Spleen (tissue), 13 donors: ENCODE measurements at places on chromosomes 16 and 17. TPM values are rescaled to one million over a fixed set of nuclear protein-coding genes. Genes with fewer than 3 reads are reported as not detected.

RRAD gene
- polyA plus RNA-seq, result 5.2 TPM

CLDN6 gene
- not detected for polyA plus RNA-seq

IRX3 gene
- 0.03 TPM for polyA plus RNA-seq

TRPV2 gene
- 37.0 TPM for polyA plus RNA-seq

AATK gene
- 7.1 TPM for polyA plus RNA-seq

TOM1L1 gene
- polyA plus RNA-seq, result 2.3 TPM

GAN gene
- 0.58 TPM for polyA plus RNA-seq

PRSS27 gene
- 1.2 TPM for polyA plus RNA-seq

CTRB2 gene
- 1.2 TPM for polyA plus RNA-seq

SLC52A1 gene
- 0.06 TPM for polyA plus RNA-seq

ITGAX gene
- 45.5 TPM for polyA plus RNA-seq

PRR29 gene
- 0.65 TPM for polyA plus RNA-seq
